ENCODE measurements at places on chromosomes 12 and 14.

DNA sequence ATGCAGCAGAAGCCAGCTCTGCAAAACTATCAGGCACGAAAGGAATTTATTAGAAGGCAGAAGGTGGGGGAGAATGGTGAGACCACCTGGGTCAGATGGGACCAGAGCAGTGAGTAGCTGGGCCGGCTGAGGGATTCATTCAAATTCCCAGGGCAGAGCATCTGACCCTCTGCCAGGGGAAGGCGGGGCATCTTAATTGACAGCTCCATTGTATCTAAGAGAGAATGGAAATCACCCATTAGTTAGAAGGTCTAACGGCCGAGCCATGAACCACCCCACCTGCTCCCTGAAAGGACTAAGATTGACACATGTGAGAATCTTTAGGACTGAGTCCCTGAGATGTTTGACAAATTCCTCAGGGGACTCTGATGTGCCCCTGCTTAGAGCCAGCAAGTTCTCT, 83.7 kb downstream of the PHETA1 start:
- DNase-seq, result no peak

GRCh38 chr12:116427200-116427930, 131.8 kb upstream of the MAP1LC3B2 start:
- DNase-seq, result peak; percentile 29

DNA sequence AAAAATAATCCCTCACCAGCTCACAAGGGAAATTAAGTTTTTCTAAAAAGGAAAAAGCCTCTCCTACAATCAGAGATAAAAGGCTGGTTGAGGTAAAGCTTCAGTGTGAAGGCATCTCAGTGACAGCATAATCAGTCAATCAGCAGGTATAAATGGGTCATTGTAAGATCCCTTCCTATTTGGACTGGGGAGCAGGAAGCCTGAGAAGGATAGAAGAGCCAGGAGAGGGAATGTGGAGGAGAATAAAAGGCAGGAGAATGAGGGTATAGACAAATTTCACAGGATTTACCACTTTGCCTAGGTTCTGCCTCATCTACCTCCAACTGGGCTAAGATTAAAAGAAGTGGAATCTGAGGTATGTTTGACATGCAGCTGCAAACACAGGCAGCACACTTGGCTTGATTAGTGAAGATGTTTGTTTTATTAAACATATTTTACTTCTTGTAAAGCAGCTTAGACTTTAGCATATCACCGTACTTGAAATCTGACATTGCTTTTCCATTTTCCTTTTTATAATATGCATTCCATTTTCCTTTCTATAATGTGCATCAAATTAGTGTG, 479.1 kb upstream of the USP15 start:
- DNase-seq, result no peak

GRCh38 chr12:75446857-75447256, 33.7 kb upstream of the GLIPR1 start:
- peak; percentile 17 for DNase-seq

DNA sequence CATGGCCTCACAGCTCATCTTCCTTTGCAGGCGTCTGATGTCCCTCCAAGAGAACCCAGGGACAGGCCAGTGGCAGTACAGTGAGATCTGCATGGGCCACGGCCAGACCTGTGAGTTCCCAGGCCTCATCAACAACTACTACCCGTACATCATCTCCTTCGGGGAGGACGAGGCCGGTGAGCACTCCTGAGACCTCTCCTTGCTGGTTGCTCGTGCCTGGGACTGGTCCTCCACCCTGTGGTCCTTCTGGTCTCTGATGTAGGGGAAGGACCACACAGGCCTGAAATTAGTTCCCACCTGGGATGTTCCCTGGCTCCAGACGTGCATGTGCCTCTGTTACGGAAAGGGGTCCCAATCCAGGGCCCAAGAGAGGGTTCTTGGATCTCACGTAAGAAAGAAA, 17.9 kb downstream of the HHIPL1 start:
- no peak for DNase-seq

- DNase-seq, result no peak
Observed at GRCh38 chr12:57208631-57209282, 7.8 kb upstream of the NXPH4 start.
